ENCODE measurements at places on chromosomes 4 and X. TPM values are rescaled to one million over a fixed set of nuclear protein-coding genes. Genes with fewer than 3 reads are reported as not detected.

GRCh38 chr4:54482529-54483200, 175.1 kb upstream of the KIT start:
- DNase-seq, result no peak
- H3K27me3 ChIP-seq, result no peaks in the 10 kb centered on the region
- no peak overlapping the region for H3K4me3 ChIP-seq

DNA sequence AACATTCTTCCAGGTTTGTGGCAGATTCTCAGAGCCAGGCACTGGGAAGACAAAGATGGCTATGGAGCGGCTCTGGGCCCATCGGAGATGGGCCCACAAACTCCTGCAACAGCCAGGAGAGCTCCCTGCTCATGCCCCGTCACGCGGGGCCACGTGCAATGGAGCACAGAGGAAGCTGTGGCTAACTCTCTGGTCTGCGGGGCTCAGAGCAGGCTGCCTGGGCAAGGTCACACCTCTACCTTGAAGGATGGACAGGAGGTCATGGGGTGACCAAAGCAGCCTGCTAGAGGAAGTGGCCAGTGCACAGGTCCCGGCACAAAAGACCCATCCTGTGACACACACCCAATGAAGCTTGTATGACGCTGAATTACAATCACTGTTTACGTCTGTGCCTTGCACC, 45.2 kb downstream of the C4orf50 start:
- H3K27me3 ChIP-seq, result peaks cover 55% of the 10 kb centered on the region
- DNase-seq, result peak; percentile 53

DNA sequence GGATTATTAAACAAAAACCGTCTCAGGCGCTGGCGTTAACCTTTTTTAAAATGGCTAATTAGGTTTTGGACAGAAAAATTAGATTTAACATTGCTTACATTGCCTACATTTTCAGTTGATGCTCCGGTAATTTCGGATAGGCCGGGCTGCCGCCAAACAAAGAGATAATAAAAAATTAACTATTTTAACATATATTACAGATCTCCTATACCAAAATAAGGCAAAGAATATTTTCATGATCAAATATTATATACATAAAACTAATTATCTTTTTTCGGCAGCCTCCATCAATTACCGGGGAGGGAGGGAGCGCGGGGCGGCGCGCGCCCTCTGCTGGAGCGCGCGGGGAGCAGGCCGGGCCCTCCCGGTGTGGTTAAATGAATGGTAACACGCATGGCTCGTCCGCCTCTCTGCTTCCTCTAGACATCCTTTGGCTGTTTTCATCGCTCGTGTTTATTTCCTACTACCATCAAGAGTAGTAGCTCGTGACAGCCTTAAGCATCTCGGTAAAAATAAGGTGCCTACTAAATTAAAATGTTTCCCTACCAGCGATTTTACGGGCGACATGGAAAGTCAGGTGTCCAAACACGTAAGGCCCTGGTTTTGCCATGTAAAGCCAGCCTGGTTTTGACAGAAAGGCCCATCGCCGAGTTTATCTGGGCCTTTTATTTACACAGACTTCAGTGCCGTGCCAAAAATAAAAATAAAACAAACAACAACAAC, 52.4 kb upstream of the TMEM33 start:
- H3K27ac ChIP-seq, result no peak overlapping the region
- peak overlapping the region; percentile 57 for H3K4me3 ChIP-seq
- DNase-seq, result no peak

DNA sequence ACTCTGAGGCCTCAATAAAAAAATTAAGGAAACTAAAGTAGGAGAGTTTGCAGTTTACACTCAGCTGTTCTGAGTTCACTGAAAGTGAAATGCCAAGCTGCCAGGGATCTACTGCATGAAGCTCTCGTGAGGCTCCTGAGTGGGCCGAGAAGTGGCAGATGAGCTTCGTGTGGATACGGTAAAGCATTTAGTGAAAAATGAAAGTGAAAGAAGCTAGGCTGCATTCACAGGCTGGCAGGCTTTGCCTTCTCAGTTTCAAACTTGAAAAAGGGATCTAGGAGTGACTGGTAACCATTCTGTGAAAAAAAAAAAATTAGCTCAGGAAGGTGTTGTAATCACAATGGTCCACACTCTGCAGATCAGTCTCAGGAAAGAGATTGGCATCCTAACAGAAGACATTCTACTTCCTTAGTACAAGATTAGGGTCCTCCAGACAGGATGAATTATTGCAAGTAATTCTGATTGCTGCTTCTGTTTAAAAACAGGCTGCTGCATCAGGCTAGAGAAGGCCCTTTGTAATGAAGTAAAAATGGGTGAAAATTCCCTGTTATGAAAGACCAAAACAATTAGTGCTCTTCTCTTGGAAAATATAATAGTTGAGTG, 679.9 kb downstream of the RPA4 start:
- H3K36me3 ChIP-seq, result no peaks in the 10 kb centered on the region
- no peak for DNase-seq
- peak overlapping the region; percentile 79 for H3K27ac ChIP-seq
- no peaks in the 10 kb centered on the region for H3K27me3 ChIP-seq

- H3K27ac ChIP-seq, result no peak overlapping the region
- peaks cover 10% of the 10 kb centered on the region for H3K36me3 ChIP-seq
- DNase-seq, result no peak
- no peaks in the 10 kb centered on the region for H3K27me3 ChIP-seq
- no peak overlapping the region for H3K4me3 ChIP-seq
These were observed 112.4 kb downstream of the PTTG2 start for GRCh38 chr4:38072578-38072977.

DNA sequence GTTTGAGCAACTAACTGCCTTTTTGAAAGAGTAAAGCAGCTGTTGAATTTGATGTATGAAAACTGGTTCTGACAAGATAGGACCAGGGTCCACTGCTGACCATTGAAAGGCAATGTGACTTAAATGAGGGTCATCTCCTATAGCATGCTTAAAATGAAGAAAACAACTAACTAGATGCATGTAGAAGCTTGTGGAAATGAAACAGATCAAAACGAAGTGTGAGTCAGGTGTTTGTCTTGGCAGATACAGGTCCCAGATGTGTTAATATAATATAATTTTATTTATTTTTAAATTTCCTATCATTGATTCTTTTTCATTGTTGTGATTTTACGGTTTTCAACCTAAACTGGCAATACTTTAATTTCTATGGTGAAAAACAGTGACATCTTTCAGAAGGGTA, 83.6 kb downstream of the ATOH1 start:
- no peaks in the 10 kb centered on the region for H3K4me1 ChIP-seq
- H3K27me3 ChIP-seq, result peaks cover 6% of the 10 kb centered on the region
- no peak overlapping the region for H3K27ac ChIP-seq
- DNase-seq, result no peak

DNA sequence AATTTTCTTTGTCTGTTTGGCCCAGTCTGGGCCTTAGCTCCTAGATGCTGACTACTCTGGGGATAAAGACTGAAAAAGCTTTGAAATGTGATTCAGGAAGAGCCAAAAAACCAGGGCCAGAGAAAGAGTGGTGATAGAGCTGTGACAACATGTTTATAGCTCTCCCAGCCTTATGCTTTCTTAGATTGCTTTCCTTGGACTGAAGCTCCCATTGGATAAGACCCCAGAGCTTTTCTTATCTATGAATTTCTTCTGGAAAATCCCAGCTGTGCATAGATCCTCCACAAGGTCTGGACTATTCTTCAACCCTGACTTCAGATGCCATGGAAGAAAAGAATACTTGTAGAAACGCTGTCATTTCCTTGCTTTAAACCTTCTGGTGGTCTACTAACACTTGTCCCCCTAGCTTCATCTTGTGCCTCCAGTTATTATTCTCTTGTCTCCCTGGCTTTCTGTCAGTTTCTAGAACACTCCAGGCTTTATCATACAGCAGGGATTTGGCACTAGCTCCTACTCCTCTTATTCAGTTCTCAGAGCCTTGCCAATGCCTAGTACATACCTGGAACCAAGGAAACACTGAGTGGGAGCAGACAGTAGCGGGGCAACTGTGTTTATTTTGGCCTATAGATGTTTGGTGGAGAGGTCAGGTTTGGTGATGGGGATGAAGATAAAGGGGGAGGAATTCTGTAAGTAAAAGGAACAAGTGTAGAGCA, 57.1 kb upstream of the TEX13D start:
- H3K27ac ChIP-seq, result no peak overlapping the region
- peaks cover 6% of the 10 kb centered on the region for H3K4me1 ChIP-seq
- no peaks in the 10 kb centered on the region for H3K27me3 ChIP-seq

DNA sequence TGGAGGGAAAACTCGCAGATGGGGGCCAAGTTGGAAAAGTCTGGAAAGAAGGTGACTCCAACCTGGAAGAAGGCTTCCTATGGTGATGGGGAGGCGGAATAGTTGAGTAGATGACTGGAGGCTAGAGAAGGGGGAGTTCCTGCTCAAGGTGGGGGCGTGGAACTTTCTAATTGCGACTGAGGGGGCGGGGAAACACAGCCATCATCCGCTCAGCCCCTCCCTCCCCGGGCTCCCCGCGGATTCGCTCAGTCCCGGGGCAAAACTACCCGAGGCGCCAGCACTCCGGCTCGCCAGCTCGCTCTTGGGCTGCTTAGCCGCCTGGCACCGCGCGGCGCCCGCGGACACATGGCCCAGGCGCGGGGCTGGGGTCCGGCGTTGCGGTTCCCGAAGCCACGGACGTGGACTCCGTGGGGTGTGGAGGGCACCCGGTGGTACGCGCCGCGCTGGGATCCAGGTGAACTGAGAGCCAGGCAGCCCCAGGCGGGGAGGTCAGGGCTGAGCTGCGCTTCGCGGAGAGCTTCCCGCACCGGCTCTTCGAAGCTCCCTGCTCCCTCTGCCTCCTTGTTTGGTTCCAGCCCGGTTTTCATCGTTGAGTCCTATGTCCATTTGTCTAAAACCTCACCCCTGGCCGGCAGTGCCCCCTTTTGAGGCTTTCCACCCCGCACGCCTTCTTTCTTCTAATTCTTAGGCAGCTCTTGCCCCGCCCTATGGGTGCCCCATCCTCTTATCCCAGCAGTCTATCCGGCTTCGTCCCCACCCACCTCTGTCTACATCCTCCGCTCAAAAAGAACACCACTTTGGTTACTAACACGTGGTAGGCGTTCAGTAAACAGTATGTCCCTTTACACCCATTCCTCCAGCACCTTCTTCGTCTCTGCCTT, 38.9 kb downstream of the STARD8 start:
- H3K4me3 ChIP-seq, result peak overlapping the region; percentile 59
- H3K27me3 ChIP-seq, result peaks cover 4% of the 10 kb centered on the region
- no peak for DNase-seq
- no peaks in the 10 kb centered on the region for H3K36me3 ChIP-seq
- no peak overlapping the region for H3K27ac ChIP-seq

- H3K27me3 ChIP-seq, result no peaks in the 10 kb centered on the region
- H3K27ac ChIP-seq, result no peak overlapping the region
- no peak for DNase-seq
- H3K36me3 ChIP-seq, result no peaks in the 10 kb centered on the region
These were observed 3.2 kb downstream of the MAPK10 start for GRCh38 chr4:86356425-86357210.

- H3K27ac ChIP-seq, result no peak overlapping the region
- H3K4me1 ChIP-seq, result no peaks in the 10 kb centered on the region
- DNase-seq, result no peak
- no peaks in the 10 kb centered on the region for H3K36me3 ChIP-seq
- peaks cover 22% of the 10 kb centered on the region for H3K27me3 ChIP-seq
- H3K4me3 ChIP-seq, result no peak overlapping the region
These were observed 166.0 kb upstream of the ARX start for GRCh38 chrX:25181775-25182174.

DNA sequence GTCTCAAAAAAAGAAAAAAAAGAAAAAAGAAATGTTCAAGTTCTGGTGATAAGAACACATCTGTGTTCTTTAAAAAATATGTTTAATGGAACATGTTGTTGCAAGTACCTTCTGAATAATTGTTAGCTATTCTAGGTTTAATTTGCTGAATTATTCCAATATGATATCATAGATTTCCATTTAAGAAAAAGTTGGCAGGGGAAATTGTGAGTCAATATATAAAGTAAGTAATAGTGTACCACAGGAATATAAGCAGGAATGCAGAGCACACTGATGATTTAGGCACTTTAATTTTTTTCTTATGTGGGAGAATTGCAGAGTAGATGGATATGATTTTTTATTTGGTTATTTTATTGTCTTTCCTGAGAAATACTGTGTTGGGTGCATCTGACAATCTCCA, 190.7 kb downstream of the RPA4 start:
- H3K27me3 ChIP-seq, result no peaks in the 10 kb centered on the region
- peaks cover 26% of the 10 kb centered on the region for H3K4me1 ChIP-seq
- no peaks in the 10 kb centered on the region for H3K36me3 ChIP-seq
- no peak for DNase-seq

GRCh38 chrX:134622056-134622812, 36.0 kb downstream of the PLAC1 start:
- H3K4me1 ChIP-seq, result peaks cover 42% of the 10 kb centered on the region
- no peaks in the 10 kb centered on the region for H3K27me3 ChIP-seq
- DNase-seq, result no peak

DNA sequence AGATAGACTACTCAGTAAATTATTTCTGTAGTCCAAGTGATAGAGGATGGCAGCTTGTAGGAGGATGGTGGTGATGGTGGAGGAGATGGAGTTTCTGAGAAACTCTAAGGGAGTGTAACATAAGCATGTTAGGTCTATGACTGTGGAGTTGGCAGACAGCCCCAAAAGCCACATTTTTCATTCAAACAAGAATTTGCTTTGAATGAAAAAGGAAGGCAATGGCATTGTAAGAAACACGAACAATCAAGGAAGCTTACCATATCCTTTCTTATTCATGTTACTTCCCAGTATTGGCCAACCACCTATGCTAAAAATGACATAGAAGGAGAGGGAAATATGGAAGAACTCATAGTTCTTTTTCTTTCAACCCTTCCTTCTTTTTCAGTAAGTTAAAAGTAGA, 18.7 kb upstream of the SEC24B start:
- no peak overlapping the region for H3K4me3 ChIP-seq
- no peak for DNase-seq
- no peaks in the 10 kb centered on the region for H3K36me3 ChIP-seq
- H3K27me3 ChIP-seq, result no peaks in the 10 kb centered on the region

DNA sequence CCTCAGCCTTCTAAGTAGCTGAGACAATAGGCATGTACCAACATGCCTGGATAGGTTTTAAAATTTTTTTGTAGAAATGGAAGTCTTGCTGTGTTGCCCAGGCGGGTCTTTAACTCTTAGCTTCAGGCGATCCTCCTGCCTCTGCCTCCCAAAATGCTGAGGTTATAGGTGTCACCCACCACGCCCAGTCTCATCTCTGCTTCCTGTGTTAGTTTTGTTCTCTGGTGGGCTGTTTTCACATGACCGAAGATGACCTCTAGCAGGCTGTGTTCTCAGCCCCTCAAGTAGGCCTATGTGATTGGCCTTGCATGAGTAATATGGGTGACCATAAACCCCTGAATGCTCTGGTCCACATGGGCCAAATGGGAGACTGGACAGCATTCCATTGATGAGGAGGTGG, 56.8 kb upstream of the MSANTD1 start:
- no peak overlapping the region for H3K4me3 ChIP-seq
- peaks cover 27% of the 10 kb centered on the region for H3K36me3 ChIP-seq
- H3K27me3 ChIP-seq, result no peaks in the 10 kb centered on the region
- no peak overlapping the region for H3K27ac ChIP-seq

Gene ZMAT1
- total RNA-seq, result 4.7 TPM

Gene SULT1E1
- 1.9 TPM for total RNA-seq

Gene BMX
- total RNA-seq, result not detected

Gene PLK4
- 3.1 TPM for total RNA-seq

Gene SSX1
- total RNA-seq, result not detected

Gene ARHGEF9
- 51.1 TPM for total RNA-seq

Gene BRS3
- total RNA-seq, result not detected

Gene TCEAL6
- not detected for total RNA-seq

Gene STARD8
- total RNA-seq, result 0.37 TPM

Gene KLF3
- total RNA-seq, result 26.7 TPM

Gene NIPAL1
- total RNA-seq, result 0.48 TPM

Gene POLA1
- 12.4 TPM for total RNA-seq
